Activated CD8-positive, alpha-beta T cell treated with anti-CD3 and anti-CD28 coated beads, Interleukin-2, amount 10 ng/mL, durations not matched to agents 7 days and 5 days (primary cell): ENCODE measurements at places on chromosomes 1 and 21.

DNA sequence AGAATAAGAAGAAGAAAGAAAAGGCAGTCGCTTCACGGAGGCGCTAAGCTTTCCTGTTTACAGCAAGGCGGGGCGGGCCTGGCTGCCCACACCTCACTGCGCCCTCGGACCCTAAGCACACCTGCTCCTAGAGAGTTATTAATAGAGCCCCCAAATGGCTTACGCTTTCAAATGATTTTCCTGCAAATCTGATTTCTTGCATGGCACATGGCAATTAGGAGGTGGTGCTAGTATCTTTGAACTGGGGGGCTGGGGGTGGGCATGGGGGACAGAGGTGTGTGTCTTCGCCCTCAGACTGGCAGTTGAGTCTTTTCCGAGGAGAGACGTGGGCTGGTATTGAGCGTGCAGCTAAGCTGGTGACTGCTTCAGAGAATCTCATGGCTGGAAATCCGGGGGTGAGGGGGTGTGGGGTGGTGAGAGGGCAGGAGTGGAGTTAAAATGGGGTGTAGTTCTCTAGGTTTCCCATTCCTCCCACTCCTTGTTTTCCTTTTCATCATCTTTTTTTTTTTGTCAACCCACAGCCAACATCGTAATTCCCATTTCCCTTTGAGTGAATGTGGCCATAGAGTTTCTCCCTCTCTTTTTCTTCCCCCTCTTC is 1.3 kb downstream of the S1PR1 start:
- H3K27me3 ChIP-seq: no peaks in the 10 kb centered on the region
- peaks cover 67% of the 10 kb centered on the region for H3K4me1 ChIP-seq
- peaks cover 63% of the 10 kb centered on the region for H3K36me3 ChIP-seq

DNA sequence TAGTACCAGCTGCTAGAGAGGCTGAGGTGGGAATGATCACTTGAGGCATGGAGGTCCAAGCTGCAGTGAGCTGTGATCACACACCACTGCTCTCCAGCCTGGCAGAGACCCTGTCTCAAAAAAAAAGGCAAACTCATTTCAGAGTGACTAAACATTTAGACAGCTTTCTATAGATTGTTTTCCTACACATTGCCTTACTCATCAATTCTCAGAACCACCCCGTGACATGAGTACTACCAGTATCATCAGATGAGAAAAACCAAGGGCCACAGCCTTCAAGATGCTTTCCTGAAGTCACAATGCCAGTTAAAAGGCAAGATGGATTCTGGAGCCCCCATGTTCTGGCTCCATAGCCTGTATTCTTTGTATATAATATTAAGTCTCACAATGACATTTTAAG is 22.4 kb upstream of the SMPDL3B start:
- H3K27ac ChIP-seq: peak overlapping the region; percentile 61
- peaks cover 45% of the 10 kb centered on the region for H3K36me3 ChIP-seq
- H3K4me1 ChIP-seq: peaks cover 27% of the 10 kb centered on the region
- no peak for DNase-seq
- peaks cover 2% of the 10 kb centered on the region for H3K27me3 ChIP-seq

- H3K4me1 ChIP-seq: no peaks in the 10 kb centered on the region
- H3K4me3 ChIP-seq: no peak overlapping the region
- DNase-seq: no peak
- no peak overlapping the region for H3K27ac ChIP-seq
- H3K27me3 ChIP-seq: no peaks in the 10 kb centered on the region
Observed at GRCh38 chr1:5495596-5496410, 496.4 kb downstream of the NPHP4 start.

DNA sequence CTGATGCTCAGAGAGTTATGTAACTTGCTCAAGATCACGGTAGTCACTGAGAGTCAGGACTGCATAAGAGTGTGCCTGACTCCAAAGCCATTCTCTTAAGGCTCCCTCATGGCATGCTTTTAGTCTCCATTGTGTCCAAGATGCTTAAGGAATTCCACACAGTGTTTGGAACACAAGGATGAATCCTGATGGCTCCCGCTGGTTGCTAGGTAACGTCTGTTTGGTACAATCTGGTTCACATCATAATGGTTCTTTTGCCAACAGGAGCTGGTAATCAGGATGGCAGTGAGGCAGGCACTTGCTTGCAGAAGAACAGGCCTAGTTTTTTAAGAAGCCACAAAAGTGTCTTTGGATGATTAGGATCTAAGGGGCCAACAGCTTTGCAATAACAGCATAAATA is 436.5 kb upstream of the DAB1 start:
- no peak for DNase-seq
- no peaks in the 10 kb centered on the region for H3K36me3 ChIP-seq
- no peaks in the 10 kb centered on the region for H3K4me1 ChIP-seq
- no peaks in the 10 kb centered on the region for H3K27me3 ChIP-seq
- no peak overlapping the region for H3K27ac ChIP-seq

DNA sequence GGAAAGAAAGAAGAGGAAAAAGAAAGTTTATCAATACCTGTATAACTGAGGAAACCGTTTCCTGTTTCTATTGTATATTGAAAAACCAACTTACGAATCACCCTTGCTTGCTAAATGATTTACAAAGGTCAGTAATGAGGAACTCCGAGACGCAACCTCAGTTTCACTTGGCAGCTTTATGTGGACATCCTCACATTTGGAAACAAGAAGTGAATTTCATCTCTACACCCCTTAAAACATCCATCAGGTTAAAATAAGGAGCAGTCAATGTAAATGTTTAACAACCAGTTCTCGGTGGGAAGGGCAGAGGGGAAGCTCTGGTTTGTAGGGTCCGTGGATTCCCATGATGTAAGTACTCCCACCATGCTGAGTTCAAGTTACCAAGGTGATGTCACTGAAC is 481.7 kb upstream of the RUNX1 start:
- no peak for DNase-seq
- no peak overlapping the region for H3K27ac ChIP-seq
- H3K27me3 ChIP-seq: no peaks in the 10 kb centered on the region
- peaks cover 40% of the 10 kb centered on the region for H3K4me1 ChIP-seq
- no peak overlapping the region for H3K4me3 ChIP-seq
- H3K36me3 ChIP-seq: no peaks in the 10 kb centered on the region

GRCh38 chr1:24935615-24936484 is 5.8 kb upstream of the RUNX3 start:
- peaks cover 89% of the 10 kb centered on the region for H3K36me3 ChIP-seq
- H3K27ac ChIP-seq: peak overlapping the region; percentile 44
- H3K4me3 ChIP-seq: no peak overlapping the region
- H3K27me3 ChIP-seq: no peaks in the 10 kb centered on the region
- DNase-seq: no peak

GRCh38 chr1:177432897-177433296 is 262.1 kb downstream of the BRINP2 start:
- no peaks in the 10 kb centered on the region for H3K36me3 ChIP-seq
- no peak overlapping the region for H3K27ac ChIP-seq
- H3K4me1 ChIP-seq: no peaks in the 10 kb centered on the region
- H3K4me3 ChIP-seq: no peak overlapping the region

GRCh38 chr21:18987520-18988026 is 584.0 kb upstream of the TMPRSS15 start:
- no peak for DNase-seq
- no peaks in the 10 kb centered on the region for H3K4me1 ChIP-seq
- H3K27ac ChIP-seq: no peak overlapping the region
- H3K36me3 ChIP-seq: no peaks in the 10 kb centered on the region
- H3K27me3 ChIP-seq: no peaks in the 10 kb centered on the region

DNA sequence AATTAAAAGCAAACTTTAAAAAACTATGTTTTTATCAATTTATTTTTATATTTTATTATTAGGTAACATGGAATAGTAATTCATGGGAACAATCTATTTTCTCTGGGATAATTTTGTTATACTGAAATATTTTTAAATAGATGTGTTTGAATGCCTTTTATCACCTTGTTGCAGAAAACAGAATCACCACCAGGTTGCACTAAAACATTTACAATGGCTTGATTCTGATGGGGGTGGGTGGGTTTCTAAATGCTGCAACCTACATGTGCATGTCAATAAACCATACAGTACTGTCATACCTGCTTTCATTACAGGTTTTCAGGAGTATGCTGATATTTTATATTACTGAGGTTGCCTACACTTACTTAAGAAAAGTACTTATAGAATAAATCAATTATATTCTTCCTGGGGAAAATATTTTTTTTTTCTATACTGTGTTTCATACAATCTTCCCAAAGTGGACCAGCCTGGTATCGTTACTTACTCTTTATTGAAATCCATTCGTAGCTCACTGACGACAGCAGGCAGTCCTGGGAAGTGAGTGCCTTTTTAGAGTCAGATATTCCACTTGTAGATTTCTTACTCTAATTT is 132.8 kb downstream of the PTPRC start:
- H3K36me3 ChIP-seq: no peaks in the 10 kb centered on the region
- H3K27me3 ChIP-seq: peaks cover 7% of the 10 kb centered on the region
- peak; percentile 39 for DNase-seq
- no peak overlapping the region for H3K27ac ChIP-seq

DNA sequence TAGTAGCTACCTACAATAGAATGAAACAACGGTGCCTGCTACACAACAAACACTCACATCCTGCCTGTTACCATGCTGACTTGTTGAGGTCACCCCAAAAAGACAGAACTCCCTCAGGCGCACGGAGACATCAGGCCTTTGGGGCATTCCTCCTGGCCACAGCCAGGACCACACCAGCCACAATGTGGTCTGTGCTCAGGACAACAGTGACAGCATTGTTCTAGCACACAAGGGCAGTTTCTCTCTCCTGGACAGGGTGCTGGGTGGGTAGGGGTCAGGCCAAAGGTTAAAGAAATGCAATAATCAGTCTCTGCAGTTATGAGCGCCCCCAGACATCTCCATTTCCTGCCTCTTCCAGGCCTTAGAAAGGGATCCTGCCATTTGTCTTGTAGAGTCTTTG is 39.5 kb downstream of the CTNNBIP1 start:
- H3K27me3 ChIP-seq: no peaks in the 10 kb centered on the region
- no peaks in the 10 kb centered on the region for H3K36me3 ChIP-seq
- H3K27ac ChIP-seq: no peak overlapping the region
- DNase-seq: no peak
- no peak overlapping the region for H3K4me3 ChIP-seq
- peaks cover 22% of the 10 kb centered on the region for H3K4me1 ChIP-seq

DNA sequence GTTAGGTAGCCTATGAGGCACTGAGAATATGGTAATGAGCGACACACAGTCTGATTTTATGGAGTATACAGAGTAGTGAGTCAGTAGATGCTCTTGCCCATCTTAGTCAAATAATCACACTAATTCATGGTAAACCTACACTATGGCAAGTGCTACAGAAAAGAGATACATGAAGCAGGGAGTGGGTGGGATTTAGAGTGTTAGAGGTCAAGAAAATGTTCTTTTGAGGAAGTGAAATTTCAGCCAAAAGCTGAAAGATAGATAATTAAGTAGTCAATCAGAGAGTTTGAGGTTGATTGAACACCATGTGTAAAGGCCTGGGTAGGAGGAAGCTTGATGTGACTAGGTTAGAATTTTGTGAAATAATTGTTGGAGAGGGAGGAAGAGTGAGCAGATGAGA is 14.7 kb downstream of the MDM4 start:
- peaks cover 1% of the 10 kb centered on the region for H3K4me1 ChIP-seq
- no peak overlapping the region for H3K4me3 ChIP-seq
- no peaks in the 10 kb centered on the region for H3K27me3 ChIP-seq
- no peak for DNase-seq

- no peaks in the 10 kb centered on the region for H3K27me3 ChIP-seq
- DNase-seq: no peak
- peaks cover 4% of the 10 kb centered on the region for H3K36me3 ChIP-seq
- H3K27ac ChIP-seq: no peak overlapping the region
- peaks cover 8% of the 10 kb centered on the region for H3K4me1 ChIP-seq
Observed at GRCh38 chr21:31493350-31493880, 149.4 kb upstream of the TIAM1 start.

GRCh38 chr1:200706111-200706814 is 32.4 kb upstream of the CAMSAP2 start:
- H3K4me1 ChIP-seq: no peaks in the 10 kb centered on the region
- no peak overlapping the region for H3K4me3 ChIP-seq
- H3K27ac ChIP-seq: no peak overlapping the region
- H3K36me3 ChIP-seq: no peaks in the 10 kb centered on the region
- no peak for DNase-seq
- H3K27me3 ChIP-seq: peaks cover 7% of the 10 kb centered on the region

DNA sequence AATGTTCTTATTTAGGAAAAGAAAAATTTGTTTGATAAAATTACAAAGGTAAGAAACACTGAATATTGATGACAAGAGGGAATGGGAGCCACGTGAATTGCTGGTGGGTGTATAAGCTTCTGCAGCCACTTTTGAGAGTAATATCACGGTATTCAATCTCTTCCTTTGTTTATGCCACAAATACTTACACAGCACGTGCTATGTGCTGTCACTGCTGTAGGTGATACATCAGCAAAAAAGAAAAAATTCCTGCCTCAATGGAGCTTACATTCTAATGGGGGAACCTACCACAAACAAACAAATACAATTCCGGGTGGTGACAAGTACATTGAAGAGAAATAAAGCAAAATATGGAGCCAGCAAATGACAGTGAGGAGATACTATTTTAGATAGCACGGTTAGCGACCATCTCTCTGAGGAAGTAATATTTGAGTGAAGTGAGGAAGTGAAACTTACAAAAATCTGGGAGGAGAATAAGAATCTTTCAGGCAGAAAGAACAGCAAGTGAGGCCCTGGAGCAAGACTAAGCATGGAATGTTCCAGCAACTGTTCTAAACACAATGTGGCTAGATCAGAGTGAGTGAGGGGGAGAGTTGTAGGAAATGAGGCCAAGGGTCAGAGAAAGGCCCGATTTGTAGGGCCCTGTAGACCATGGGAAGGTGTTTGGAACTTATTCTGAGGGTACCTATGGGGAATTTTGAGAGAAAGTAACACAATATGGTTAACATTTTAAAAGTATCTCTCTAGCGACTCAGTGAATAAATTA is 2.6 kb upstream of the FCRLB start:
- H3K27me3 ChIP-seq: peaks cover 35% of the 10 kb centered on the region
- no peak for DNase-seq
- H3K4me3 ChIP-seq: no peak overlapping the region
- H3K4me1 ChIP-seq: peaks cover 18% of the 10 kb centered on the region

DNA sequence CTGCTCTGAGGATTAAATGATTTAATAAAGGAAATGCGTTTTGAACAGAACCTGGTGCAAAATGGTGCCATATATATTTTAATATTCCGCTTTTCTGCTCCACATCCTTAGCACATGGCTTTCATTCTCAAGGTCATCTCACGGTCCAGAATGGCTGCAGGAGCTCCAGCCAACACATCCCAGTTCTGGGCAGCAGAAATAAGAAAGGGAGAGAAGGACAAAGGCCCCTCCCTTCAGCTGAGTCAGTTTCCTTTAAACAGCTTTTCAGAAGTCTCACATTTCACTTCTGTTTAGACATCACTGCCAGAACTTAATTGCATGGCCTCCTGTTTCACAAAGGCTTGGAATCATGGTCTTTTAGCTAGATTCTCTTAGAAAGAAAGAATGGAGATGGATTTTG is 75.2 kb upstream of the LRRN2 start:
- no peak for DNase-seq
- H3K4me3 ChIP-seq: no peak overlapping the region

DNA sequence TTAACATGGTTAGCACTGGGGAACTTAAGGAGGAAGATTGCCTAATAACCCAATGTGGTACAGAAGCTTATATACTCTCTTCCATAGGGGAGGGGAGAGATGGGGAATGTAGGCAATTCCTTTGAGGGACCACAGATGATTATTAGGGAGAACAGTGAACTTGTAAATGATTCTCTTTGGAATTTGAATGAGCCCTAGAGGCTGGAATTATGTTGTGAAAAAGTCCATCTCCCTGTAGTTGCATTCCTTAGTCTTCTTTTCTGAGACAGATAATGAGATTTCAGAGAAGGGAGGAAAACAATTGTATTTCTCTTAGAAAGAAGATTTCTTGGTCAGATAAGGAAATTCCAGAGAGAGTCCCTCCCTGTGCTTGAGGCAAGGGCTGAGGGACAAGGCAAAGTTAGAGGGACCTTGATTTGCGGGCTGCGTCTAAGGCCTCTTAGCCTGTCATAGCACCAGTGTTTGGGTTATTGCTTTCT is 89.0 kb upstream of the HMCN1 start:
- no peak for DNase-seq
- peaks cover 47% of the 10 kb centered on the region for H3K36me3 ChIP-seq
- H3K27me3 ChIP-seq: no peaks in the 10 kb centered on the region
- no peak overlapping the region for H3K4me3 ChIP-seq
- peaks cover 38% of the 10 kb centered on the region for H3K4me1 ChIP-seq
